Stimulated activated CD4-positive, alpha-beta T cell treated with anti-CD3 and anti-CD28 coated beads, Interleukin-1b, Interleukin-23, amount 100 ng/mL, for 48 hours (primary cell): ENCODE measurements at places on chromosomes 5 and 9.

DNA sequence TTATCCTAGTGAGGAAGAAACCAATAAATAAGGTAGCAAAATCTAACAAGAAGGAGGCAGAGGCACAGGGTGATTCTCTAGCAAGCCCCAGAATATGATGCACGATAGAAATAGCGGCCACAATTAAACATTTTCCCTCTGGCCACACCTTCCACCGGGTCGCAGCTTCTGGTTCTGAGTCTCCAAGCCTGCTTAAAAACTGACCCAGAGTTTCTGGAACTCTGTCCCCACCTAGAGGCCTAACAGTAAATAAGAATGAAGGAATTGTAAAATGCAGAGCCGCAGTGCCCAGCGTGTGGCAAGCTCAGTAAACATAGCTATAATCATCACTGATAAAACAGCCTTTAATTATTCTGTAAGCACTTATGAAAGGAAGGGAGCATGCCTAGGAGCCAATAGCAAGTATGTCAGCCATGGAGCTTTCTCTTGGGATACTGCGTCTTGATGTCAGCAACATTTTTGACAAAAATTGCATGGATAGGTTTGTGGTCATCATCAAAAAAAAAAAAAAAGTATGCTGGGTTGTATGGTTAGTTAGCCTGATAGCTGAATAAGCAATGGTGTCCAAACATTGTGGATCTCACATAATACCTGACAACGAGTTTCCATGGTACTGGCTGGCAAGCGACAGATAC, 465.5 kb downstream of the DNAH5 start:
- DNase-seq = no peak

DNA sequence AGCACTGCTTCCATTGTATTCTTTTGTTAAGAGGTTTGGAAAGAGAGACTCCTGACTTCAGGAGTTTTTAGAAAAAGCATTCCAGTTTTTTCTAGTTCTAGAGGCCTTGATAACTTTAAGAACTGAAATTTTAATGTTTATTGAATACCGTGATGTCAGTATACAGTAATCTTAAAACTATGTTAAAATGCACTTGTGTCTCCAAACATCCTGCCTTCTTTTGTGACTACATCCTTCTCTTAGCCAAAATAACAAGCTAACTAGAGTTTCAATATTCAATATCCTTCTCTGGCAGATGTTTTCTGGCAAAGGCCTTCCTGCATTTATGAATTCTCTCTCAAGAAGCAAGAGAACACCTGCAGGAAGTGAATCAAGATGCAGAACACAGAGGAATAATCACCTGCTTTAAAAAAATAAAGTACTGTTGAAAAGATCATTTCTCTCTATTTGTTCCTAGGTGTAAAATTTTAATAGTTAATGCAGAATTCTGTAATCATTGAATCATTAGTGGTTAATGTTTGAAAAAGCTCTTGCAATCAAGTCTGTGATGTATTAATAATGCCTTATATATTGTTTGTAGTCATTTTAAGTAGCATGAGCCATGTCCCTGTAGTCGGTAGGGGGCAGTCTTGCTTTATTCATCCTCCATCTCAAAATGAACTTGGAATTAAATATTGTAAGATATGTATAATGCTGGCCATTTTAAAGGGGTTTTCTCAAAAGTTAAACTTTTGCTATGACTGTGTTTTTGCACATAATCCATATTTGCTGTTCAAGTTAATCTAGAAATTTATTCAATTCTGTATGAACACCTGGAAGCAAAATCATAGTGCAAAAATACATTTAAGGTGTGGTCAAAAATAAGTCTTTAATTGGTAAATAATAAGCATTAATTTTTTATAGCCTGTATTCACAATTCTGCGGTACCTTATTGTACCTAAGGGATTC, 43.1 kb downstream of the NDFIP1 start:
- peak; percentile 35 for DNase-seq

DNA sequence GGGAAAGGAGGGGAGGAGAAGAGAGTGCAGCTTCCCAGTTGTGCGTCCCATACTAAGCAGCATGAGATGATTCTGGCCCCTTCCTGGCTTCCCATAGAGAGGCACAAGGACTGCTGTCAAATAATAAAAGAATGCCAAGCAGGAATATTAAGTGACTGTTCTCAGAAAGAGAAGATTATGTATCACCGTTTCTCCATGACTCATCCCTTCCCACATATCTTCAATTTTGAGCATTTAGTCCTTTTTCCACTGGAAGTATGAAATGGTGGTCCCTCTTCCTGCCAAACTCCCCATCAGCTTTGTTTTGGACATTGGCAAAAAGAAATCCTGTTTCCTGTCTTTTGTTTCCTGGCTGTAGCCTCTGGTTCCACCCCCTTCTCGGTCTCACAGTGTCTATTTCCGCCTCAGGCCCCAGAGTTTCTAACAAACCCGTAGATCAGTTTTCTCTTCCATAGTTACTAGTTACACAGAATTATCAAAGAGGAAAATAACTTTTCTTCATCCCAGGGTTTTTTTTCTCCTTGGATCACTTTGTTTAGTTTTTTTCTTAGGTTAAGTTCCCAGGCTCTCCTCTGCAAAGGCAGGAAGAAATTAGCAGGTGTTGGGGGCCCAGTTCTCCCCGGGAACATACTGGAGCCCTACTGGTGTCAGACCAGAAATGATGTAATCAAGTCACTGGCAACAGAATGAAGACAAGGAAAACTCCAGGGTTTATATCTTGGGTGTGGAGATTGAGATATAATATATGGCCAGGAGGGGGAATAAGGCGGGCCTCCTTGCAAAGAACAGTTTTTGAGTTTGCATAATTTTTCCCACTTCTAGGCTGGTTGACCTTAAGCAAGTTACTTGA, 26.4 kb upstream of the ARHGAP26 start:
- DNase-seq = no peak

GRCh38 chr5:151051066-151051930, 29.5 kb downstream of the TNIP1 start:
- peak; percentile 70 for DNase-seq

GRCh38 chr9:136720251-136720897, 8.0 kb downstream of the DIPK1B start:
- no peak for DNase-seq

- no peak for DNase-seq
These were observed 1.3 kb downstream of the ARSB start for GRCh38 chr5:78983601-78984438.

GRCh38 chr5:137932800-137933199, 43.5 kb downstream of the PKD2L2 start:
- DNase-seq = no peak

DNA sequence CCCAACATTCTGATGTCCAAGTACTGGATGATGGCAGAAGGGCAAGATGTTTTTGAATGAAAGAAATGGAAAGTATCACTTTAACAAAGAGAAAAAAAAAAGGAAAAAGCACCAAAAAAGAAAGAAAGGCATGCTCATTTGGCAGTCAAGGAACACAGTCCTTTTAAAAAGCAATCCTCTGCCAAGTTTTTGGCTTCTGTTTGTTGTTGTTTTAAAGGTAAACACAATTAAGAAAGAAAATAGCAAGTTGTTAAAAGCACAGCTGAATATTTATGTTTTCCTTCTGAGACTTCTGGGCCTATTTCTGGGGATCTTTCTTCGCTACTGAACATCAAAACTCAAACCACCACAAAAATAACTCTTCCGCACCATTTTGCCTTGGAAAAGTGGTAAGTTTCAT, 162.1 kb downstream of the TRPM3 start:
- no peak for DNase-seq

DNA sequence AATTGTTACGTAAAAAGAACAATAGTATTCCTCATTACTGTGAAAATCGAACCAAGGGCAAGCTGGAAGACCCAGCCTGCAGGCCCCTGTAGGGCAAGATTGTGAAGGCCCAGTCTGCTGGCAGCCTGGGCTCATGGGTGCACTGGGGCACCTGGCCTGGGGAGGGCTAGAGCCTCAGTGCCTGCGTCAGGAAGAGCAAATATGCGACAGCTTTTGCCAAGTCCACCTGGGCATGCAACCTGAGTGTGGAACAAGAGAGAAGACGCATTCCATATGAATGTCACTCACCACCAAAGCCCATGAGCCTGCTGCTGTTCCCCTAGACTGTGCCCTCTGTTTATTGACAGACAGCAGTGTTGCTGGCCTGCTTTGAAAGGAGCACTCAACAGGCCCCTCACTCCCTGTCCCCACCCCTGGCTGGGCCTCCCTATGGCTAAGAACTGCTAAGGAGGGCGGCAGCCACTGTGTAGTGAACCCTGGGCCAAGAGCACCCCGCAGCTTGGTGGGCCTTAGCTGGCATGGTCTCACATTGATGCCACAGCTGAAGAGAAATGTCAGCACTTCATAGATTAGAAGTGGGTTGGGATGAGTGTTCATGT, 28.2 kb downstream of the PSD2 start:
- DNase-seq = no peak

- DNase-seq = peak; percentile 68
These were observed 99.9 kb downstream of the ANKRD18B start for GRCh38 chr9:33623658-33624586.

DNA sequence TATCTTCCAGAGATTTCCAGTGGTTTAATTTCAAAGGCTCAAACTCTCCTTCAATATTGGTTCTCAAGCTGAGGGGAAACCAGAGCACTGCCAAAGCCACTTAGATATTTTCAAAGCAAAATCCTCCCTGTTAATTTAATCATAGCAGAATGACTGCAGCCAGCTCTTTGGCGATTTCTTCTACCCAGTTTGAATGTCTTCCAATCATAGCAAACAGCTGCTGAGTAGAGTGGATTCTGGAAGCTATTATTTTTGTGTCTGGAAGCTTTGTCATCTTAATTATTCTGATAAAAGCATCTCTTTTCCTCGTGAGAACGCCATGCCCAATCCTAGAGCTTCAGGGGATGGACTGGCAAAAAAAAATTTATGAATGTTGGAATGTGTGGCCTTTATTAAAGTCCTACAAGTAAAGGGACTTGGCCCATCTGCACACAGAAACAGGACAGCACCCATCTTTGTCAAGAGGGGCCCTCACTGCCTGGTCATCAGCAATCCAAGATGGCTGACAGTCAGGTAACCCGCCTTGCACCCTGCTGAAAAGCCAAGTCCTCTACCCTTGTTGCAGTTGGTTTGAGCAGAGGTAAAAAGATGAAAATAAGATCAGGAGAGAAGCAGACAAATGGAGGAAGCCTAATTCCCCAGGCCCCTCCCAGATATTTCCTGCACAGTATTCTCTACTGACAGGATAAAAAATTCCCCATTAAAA, 125.1 kb downstream of the SUSD1 start:
- DNase-seq = no peak

- no peak for DNase-seq
These were observed 70.6 kb downstream of the MAST4 start for GRCh38 chr5:66666778-66667177.

DNA sequence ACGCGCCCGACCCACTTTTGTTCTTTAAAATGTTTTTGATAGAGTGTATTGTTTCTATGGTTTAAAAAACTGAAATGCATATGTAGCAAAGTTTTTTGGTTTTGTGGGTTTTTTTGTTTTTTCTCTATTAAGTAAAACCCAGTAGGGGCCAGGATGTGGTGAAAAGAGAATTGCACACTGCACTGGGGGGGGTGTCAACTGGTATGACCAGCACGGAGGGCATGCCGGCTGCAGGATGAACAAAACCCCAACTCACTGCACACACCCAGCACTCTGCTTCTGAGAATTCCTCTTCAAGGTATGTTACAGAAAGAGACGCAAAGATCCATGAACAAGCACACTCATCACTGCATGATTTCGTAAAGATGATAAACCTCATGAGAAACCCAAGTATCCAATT, 75.0 kb downstream of the STK10 start:
- DNase-seq = peak; percentile 78

- no peak for DNase-seq
These were observed 192.5 kb upstream of the DAPK1 start for GRCh38 chr9:87305151-87305550.

- no peak for DNase-seq
These were observed 529 bp upstream of the NRARP start for GRCh38 chr9:137302449-137303150.

GRCh38 chr9:123680352-123680751, 249.6 kb downstream of the DENND1A start:
- DNase-seq = no peak

DNA sequence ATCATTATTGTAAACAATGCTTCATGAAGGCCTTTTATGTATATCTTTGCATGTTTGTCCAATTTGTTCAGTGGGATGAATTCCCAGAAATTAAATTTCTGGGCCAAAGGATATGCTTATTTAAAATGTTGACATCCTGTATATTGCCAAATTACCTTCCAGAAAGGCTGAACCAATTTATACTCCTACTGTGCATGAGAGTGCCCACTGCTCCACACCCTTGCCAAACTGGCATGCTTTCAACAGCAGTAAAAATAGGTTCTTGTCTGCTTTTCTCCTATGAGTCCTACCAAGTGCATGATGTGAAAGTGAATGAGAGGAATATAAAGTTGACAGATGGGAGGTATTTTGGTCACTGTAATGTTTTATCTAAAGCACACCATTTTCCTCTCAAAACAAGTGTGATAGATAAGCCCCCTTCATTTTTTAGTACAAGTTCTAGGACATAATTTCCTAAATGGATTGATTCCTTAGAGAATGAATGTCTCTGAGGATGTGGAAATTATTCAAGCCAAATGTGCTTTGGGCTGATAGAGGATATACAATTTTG, 70.5 kb upstream of the ERBIN start:
- DNase-seq = no peak

DNA sequence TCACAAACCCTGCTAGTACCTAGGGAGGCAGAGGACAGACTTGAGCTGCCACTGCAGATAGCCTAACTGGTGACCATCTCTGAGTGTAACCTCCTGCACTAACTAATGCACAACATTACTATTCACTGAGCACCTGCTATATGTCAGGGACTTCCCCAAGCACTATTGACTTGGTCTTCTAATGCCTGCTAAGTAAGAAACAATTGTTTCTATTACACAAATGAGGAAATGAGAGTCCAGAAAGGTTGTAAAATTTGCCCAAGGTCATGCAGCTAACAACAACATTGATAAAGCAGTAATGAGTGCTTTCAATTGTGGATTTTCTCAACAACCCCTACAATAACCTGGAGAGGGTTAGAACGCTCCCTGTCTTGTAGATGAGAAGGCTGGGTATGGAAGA, 183.7 kb downstream of the ZNF462 start:
- no peak for DNase-seq

DNA sequence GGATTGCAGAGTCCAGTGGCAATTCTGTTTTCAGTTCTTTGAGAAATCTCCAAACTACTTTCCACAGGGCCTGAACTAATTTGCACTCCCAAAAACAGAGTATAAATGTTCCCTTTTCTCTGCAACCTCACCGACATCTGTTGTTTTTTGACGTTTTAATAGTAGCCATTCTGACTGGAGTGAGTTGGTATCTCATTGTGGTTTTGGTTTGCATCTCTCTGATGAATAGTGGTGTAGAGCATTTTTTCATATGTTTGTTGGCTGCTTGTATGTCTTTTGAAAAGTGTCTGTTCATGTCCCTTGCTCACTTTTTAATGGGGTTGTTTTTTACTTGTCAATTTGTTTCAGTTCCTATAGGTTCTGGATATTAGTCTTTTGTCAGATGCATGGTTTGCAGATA, 72.6 kb downstream of the PALM2AKAP2 start:
- DNase-seq = no peak
